ENCODE measurements at places on chromosomes 5 and 9.
A peak's percentile ranks its signal among the peaks of the same experiment; 100 is the strongest.

DNA sequence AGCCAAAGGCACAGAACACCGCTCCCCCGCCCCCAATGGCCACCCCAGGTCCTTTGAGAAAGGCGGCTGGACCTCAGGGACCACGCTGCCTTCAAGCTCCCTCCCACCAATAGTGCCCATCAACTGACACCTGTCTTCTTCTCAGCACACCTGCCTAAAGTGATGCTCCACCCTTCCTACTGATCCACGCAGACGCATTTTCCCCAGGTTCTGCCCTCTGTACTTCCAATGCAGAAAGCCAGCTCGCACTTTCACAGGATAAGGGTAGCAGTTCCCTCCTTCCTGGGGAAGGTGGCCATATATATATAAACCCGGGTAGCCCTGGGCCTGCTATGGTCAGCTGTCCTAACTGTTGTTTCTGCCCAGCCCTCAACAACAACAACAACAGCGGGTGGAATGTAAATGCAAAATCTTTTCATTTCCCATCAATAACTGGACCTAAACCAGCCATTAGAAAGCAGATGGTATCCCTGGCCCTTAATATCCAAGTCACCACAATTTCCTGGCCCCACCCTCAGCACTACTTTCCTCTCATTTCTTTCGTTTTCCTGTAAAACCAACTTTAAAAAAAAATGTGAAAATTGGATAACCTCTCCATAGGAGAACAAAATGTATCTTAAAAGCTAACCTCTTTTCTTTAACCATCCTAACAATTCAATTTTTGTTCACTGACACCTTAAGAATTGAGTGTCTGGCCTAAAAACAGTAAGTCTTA, 1.7 kb downstream of the GOLM1 start:
- no peak for DNase-seq

DNA sequence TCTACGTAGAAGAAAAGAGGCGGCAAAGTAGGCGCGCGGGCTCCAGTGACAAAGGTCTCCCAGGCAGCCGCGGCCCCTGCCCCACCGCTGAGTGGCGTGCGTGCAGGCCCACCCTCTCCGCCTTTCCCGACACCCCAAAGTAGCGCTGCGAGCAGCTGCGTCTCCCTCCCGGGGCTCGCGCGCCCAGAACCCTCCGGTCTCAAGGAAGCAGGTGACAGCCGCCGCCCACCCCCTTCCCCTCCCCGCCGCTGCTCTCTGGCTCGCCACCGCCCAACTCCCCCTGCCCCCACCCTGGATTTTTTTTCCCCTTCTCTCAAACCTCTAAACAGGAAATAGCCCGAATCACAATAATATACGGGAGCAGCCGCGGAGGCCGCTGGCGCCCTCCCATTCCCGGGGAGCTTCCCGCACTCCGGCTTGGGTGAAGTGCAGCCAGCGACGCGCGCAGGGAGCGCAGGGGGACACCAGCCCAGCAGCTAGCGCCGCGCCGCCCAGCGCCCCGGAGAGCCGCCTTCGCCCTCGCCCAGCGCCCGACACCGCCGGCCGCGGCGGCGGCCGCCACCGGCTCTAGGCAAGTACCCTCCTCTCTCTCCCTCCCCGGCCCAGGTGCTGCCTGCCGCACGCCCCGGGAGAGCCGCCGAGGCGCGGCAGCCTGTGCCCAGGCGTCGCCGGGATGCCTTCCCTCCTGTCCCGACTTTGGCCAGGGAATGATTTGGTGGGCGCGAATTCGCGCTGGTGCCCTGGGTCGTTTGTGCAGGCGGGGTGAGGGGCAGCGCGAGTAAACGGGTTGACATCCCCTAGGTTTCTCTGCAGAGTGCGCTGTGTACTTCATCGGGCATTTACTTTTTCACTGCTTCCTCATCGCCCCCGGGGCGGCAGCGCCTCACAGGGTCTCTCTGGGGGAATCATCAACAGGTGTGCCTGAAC, 52.7 kb upstream of the TJP2 start:
- peak; percentile 52 for DNase-seq

- no peak for DNase-seq
These were observed 100.9 kb downstream of the GABBR2 start for GRCh38 chr9:98607787-98608186.

- DNase-seq = no peak
These were observed 17.1 kb upstream of the OLFM1 start for GRCh38 chr9:135070198-135070951.

- no peak for DNase-seq
These were observed 104.7 kb upstream of the ELL2 start for GRCh38 chr5:96066386-96066719.

- DNase-seq = no peak
These were observed 937.6 kb downstream of the TLE4 start for GRCh38 chr9:80509358-80509757.

DNA sequence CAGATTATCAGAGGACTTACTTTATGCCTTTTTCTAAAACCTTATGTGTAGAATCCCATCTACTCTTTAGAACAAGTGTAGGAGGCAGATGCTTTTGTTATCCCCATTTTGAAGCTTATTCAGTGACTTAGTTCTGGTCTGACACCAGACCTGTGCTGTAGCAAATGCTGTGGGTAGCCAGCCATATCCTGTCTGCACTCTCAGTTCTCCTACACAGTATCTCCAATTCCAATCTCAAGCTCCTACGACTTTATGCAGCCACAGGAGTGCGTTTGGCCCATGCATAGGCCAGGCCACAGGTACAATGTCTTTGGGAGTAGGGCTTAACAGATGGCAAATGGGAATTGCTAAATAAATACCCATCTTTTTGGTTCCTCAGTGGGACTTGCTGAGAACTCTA, 292.6 kb downstream of the MCTP1 start:
- DNase-seq = no peak

DNA sequence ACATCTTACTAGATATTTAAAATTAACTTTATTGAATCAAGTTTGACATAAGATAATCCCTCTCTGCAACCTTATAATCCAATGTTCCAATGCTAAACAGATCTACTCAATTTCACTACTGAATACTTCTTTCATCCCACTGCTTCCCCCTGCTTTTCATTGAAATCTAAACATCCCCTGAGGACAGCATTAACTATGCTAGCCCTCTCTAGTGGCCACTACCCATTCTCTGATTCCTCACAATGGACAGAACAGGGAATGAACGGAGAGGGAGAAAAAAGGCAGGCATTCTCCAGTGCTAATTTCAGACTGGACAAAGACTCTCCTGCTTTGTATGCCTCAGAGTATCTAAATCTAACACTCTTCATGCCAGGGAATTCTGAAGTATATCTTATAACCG, 54.3 kb upstream of the RGS7BP start:
- DNase-seq = no peak

- DNase-seq = no peak
These were observed 592.2 kb downstream of the ANXA1 start for GRCh38 chr9:73743826-73744225.

DNA sequence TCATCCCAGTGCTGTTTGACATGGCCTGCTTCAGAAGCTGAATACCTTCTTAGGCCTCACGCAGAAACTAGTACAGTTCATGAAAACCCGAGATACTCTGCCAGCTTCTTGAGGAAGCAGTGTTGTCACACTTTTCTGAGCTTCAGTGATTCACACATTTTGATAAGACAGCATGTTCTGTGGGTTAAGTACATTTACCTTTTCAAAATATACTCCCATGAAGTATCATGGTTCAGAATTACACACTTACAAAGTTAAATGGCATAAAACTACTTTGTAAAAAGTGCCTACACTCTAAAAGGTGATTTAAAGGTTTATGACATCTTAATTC, 56.9 kb downstream of the VCAN start:
- no peak for DNase-seq

- DNase-seq = no peak
These were observed 6.8 kb upstream of the CEP120 start for GRCh38 chr5:123429993-123430392.

- DNase-seq = no peak
These were observed 114.4 kb upstream of the LIFR start for GRCh38 chr5:38670878-38671277.

DNA sequence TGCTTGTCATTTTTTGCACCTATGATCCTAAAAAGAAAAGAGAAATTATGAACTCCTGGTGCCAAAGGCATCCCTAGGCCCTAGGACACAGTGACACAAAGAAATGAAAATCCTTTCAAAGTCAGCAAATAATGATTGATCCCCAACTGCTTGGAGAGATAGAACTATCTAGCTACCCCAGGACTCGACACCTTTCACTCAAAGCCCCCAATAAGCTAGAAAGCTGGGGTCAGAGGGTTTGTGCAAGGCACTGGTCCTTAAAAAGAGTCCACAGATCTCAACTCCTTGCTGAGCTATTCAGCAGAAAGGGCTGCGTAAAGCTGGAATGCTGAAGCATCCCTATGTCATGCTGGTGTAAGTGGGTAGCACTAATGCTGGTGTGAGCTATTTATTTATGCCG, 31.8 kb upstream of the MAP1B start:
- DNase-seq = no peak

GRCh38 chr5:80867233-80867632, 92.9 kb upstream of the RASGRF2 start:
- DNase-seq = no peak

GRCh38 chr9:129355631-129356030, 177.6 kb upstream of the IER5L start:
- DNase-seq = no peak

GRCh38 chr9:35852267-35852815, 17.9 kb downstream of the OR13J1 start:
- no peak for DNase-seq

GRCh38 chr5:33601881-33602280, 161.1 kb downstream of the TARS1 start:
- no peak for DNase-seq

DNA sequence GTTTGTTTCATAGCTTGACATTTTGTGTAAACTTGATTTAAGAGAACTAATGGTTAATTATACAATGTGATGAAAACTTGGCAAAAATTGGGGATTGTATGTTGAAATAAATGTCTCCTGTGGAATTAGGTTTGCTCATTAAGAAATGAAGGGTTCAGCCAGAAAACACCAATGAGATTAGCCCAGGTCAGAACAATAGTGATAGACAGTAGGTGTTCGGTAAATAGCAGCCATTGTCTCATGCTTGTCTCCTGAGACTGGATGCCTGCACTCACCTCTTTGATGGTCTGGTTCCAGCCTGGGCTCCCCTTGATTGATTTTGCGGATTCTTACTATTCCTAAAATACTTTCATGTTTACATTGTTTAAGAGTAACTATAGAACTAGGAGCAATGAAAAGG, 135.5 kb downstream of the FBN2 start:
- DNase-seq = no peak

GRCh38 chr5:92494508-92494907, 1086.5 kb downstream of the NR2F1-AS1 start:
- DNase-seq = no peak

DNA sequence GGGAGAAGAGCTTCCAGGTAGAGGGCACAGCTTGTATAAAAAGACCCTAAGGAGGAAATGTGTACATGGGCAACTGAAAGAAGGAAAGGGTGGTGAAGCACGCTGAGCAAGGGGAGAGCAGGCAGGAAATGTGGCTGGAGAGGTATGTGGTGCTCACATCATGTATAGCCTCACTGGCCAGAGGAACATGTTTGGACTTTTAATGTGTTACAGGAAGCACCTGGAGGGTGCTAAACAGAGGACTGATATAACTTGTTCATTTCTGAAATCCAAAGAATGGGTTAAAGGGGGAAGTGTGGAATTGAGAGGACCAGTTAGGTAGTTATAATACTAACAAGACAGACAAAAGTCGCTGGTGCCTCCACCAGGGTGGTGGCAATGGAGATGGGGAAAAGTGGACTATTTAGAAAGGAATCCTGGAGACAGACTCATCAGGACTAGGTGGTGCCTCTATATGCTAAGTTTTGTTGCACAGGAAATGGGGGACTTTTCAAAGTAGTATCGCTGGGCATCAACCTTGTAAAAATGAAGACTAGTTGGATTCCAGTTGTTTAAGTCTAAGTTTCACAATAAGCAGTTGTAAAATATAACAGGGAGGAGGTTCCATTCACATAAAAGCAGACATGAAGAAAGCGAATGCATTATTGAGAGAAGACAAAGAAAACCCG, 63.1 kb upstream of the CD180 start:
- DNase-seq = no peak

GRCh38 chr5:97412959-97413358, 229.9 kb upstream of the RIOK2 start:
- DNase-seq = no peak

DNA sequence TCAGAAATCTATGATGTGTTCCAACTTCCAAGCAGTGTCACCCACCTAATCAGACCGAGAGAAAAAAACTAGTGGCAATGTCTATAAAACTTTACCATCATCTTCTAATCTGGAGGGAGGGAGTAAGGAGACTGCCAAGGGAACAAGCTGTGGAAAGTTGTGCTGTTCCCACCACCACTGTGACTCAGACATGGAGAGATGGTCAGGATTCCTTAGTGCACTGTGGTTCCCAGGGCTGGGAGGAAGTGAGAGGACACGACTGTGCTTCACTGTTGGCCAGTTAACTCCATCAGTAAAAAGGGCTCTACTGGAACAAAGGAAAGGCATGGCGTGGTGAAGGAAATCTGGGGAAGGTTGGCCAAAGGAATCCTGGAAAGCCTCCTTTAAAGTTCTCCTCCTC, 18.8 kb downstream of the TICAM2 start:
- DNase-seq = no peak

DNA sequence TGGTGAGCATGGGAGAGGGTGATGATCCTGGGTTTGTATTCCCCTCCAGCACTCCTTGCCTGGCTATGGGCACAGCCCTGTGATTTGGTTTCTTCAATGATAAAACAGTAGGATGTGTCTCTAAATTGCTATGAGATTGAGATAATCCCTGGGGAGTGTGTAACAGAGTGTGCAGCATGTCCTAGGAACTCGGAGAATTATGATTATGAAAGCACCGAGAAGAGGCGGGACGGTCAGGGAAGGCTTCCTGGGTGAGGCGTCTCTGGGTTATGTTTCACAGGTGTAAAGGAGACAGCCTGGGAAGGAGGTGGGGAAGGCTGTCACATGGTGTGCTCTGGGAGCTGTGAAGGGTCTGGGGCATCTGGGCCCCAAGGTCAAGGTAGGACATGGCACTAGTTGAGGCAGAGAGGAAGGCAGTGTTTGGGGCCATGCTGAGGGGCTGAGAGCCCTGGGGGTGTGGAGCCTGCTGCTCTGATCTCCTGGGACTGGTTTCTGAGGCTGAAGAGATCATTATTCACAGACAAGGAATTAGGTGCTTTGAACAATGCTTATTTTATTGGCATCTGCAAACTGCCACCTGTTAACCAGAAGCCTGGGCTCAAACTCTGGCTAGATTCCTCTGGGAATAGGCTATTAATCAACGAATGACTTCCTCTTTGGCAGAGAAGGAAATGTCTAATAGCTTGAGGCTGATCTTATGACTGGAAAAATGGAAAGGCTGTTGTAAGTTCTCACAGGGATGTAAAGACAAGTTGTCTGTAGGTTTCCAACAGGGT, 73.8 kb upstream of the IL12B start:
- no peak for DNase-seq

GRCh38 chr9:14203356-14204056, 110.4 kb downstream of the NFIB start:
- no peak for DNase-seq

- no peak for DNase-seq
These were observed 158.7 kb downstream of the FGF1 start for GRCh38 chr5:142527234-142527633.

DNA sequence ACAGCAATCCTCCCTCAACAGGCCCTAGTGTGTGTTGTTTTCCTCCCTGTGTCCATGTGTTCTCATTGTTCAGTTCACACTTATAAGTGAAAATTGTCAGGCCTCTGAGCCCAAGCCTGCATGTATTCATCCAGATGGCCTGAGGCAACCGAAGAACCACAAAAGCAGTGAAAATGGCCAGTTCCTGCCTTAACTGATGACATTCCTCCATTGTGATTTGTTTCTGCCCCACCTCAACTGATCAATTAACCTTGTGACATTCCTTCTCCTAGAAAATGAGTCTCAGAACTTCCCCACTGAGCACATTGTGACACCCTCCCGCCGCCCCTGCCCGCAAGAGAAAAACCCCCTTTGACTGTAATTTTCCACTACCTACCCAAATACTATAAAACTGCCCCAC, 17.4 kb upstream of the TRPC7 start:
- no peak for DNase-seq

All from hypothalamus (tissue), 51 donors.